ENCODE measurements at places on chromosomes 6 and 20.

GRCh38 chr20:19544684-19545083 is 213.4 kb upstream of the RIN2 start:
- DNase-seq = no peak

DNA sequence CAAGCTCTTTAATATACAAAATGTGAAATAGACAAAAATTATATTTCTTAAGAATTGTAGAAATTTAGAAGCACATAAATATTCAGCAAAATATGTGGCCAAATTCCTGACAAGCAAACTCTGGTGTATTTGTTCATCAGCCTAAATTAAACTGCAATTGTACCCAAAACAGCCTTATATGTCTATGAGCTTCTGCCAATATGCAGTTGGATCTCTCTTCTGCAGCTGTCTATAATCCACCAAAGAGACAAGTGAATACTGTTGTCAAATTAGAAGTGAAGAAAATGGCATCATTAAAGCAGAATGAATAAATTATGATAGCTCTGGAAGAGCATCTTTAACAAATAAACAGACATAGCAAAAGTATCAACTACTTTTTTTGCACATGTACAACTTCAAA is 755.7 kb downstream of the GRIK2 start:
- no peak for DNase-seq

- DNase-seq = no peak
Observed at GRCh38 chr6:96246563-96246962, 230.8 kb downstream of the FUT9 start.

DNA sequence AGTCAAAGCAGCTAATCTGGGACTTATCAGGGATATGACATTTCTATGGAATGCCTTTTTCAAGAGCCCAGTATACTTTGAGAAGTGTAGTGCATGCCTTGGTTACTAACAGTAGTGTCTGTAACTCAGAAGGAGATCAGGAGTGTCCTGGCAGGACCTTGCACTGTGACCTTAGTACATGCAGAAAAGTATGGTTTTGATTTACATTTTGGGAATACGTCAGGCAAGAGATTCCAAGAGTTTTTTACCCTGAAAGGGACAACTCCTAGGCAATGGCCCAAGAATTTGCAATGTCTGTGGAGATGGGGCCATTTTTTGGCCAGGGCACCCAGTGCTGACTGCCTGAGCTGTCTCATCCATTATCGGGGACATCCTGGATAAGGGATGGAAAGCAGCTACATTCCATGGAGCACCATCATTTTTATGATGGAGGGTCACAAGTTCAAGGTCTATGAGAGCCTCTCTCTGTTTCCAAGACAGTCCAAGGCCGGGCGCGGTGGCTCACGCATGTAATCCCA is 80.2 kb downstream of the FAM50B start:
- no peak for DNase-seq

DNA sequence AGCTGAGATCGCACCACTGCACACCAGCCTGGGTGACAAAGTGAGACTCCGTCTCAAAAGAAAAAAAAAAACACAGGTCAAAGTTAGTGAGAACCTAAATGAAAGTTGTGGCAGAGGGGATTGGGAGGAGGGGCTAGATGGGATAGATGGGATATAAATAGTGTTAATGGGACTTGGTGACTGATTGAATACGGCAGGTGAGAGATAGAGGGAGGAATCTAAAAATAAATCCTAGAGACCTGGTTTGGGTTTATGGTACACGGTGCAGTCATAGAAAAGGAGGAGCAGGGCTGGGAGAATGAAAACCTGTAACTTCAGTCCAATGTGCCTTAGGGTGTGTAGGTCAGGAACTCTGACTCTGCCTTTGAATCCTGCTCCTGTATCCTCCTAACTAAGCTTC is 25.0 kb upstream of the DEK start:
- DNase-seq = no peak

- no peak for DNase-seq
Observed at GRCh38 chr20:43893930-43894329, 20.7 kb upstream of the TOX2 start.

DNA sequence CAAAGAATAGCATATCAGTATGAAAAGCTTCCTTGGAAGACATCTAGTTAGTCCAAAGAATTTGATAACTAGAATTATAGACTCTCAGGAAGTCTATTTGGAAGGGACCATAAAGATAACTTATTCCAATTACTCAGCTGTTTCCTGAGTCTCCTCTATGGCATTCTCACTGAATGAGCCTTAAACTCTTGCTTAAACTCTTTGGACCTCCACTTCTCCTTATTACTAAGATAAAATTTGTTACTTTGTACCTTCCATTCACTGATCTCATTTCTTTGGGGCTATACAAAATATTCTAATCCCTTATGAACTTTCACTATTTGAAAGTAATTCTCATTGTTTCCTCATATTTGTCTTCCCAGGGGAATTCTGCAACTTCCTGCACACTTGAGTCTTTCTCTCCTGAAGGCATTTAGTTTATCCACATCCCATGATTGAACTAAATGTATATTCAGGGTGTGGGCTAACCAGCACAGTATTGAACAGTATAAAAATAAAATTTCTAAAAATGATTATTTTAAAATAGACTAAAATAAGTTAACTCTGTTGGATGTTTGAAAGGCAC is 67.1 kb upstream of the NOTCH4 start:
- DNase-seq = peak; percentile 28

- no peak for DNase-seq
Observed at GRCh38 chr20:17438436-17439039, 92.6 kb downstream of the BFSP1 start.

DNA sequence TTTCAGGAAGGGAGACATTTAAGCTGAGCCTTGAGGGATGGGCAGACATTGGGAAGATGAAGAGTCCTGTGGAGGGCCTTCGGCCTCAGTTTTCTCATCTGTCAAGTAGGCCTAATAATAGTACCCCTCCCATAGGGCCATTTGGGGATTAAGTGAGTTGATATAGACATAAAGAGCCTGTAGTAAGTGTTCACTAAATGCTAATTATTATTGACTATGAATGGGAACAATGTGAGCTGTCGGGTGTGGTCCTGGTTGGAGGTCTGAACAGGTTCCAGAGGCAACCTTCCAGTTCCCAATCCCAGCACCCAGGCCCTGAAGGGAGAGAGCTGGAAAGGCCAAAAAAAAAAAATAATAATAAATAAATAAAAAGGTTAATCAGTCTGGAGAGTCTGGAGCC is 14.5 kb upstream of the ITPR3 start:
- no peak for DNase-seq

DNA sequence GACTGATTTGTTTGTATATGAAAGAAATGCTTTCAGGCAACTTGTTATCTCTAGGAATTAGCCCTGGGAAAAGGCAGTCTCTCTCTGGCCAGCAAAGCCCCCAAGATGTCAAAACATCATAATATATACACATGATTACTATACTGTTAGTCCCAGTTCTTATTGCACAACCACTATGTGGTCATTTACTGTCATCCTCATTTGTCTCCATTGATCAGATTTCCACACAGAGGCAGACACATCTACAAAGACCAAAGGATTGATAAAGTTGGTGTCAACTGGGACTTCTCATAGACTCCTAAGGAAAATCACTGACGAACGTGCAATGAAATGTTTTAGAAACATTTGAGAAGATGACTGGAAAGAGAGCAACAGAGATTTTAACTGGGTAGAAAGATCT is 71.9 kb upstream of the POPDC3 start:
- no peak for DNase-seq

DNA sequence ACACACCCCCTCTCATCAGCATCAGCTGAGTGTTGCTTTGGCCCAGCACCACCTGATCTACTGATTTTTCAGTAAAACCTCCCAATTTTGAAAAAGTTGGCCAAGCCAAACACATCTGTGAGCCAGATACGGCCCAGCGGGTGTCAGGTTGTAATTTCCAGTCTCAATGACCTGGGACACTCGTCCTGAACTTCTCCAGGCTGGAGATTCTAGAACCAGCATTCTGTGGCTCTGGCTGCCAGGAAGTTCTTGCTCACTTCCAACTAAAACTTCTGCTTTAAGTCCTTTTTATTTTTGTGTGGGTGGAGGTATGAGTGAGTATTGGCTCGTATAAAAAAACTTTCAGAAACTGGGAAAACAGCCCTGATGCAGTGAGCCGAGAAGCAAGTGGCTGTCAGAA is 5.1 kb downstream of the KIAA1755 start:
- DNase-seq = no peak

DNA sequence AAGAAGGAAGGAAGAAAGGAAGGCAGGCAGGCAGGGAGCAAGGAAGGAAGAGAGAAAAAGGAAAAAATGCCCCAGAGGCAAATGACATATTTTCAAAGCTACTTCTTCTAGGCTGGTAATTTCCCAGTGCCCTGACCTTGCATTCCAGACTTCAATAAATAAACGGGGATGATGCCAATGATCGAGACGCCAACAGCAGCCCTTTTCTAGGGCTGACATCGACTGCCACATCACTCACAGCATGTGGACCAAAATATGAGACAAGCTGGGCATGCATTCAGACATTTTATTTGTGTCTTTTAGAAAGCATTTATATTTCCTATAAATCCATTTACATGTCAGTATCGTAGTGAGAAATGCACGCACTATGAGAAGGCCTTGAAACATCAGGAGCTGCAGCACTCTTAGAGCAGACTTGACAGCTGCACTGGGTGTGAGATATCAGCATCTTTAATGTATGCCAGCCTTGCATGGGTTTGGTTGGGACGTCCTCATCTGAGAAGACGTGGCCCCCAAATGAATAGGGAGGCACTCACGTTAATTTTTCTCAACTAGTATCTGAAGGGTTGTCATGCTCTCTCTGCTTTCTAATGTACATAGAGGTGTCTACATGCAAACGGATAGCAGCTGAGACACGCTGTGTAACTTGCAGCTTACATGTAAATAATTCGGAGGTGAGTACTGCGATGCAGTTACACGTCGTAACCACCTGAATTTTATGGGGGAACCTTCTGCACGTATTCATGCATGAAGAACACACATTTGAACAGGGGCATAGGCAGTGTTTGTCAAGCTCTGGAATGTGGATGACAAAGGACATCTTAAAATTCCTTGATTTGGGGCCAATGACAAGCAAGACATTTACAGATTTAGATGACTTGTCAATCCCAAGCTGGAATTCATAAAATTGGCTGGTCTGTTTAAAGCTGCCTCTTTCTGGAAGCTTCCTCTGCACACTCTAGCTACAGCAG is 149.1 kb upstream of the AGPAT4 start:
- DNase-seq = no peak

DNA sequence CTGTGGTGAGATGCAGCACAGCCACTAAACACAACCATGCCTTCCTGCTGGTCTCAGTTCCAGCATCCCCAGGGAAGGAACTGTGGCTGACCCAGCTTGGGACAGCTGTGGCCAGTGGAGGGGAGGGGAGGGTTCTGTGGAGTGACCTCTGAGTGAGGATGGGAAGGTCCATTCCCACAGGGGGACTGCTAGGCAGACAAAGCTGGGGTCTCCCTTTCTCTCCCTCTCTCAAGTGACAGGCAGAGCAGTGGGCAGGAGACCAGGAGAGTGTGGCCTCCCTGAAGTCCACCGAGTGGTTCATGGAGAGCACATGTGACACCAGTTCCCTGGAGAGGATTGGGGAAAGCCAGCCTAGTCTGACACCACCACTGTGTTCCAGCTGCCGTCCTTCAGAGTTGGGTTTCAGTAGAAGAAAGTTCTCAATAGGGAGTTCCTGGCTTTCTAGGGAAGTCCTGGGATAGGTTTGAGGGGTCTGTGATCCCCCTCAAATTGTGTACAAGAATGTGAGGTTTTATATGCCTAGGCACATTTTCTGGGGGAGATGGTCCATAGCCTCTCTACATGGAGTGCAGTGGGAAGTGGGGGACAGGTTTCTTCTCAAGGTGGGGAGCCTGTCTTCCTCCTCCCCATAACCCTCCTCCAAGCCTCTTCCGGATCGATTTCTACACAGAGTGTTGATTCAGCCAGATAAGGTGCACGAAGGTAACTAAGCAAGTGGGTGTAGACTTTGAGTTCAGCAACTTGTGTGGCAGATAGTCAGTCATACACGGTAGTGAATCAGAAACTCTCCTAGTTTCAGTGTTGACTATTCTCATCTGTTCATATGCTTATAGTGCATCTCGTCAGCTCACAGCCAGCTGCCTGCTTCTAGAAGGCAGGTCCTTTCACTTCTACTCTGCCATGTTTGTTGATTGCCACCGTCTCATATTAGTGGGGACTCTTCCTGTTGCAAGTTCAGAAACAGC is 18.9 kb downstream of the MANBAL start:
- DNase-seq = no peak

DNA sequence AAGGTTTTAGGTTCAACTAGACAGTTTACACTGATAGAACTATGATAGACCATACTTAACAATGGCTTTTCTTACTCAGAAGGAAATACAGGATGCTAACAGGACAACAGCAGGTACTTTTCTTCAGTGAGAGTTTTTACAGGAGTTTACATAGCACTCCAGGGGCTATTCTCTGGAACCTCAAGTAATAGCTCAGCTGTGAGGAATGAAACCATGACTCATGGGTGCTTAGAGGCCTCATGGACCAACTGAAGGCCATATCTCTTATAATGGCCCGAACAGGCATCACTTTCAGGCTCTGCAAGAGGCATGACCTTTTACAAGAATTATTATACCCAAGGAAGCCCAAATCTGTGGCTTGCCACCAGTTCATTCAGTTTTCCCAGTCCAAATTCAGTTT is 31.8 kb downstream of the TREML1 start:
- no peak for DNase-seq

GRCh38 chr6:111664565-111665030 is 58.9 kb upstream of the TRAF3IP2 start:
- DNase-seq = no peak

GRCh38 chr6:80528115-80528514 is 421.6 kb downstream of the BCKDHB start:
- no peak for DNase-seq

GRCh38 chr6:85451565-85452306 is 1.9 kb downstream of the NT5E start:
- no peak for DNase-seq

DNA sequence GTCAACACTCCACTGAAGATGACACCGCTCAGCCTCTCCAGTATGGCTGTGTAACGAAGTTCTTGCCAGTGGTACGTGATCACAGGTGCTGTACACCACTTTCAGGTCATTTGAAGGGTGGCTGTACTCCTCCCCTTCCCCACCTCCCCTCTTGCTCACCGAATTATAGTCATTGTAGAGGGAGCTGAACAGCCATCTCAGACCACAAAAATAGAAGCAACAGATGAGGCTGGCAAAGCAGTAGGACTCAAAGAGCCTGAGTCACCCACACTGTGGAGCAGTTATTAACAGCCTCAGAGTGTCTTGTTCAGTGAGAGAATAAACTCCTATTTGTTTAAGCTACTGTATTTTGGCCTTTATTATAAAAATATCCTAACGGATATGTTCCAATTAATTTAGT is 192.5 kb upstream of the MCHR2 start:
- DNase-seq = no peak

GRCh38 chr6:47669684-47670513 is 28.5 kb upstream of the ADGRF4 start:
- DNase-seq = peak; percentile 82

- DNase-seq = no peak
Observed at GRCh38 chr20:32614772-32615171, 29.6 kb upstream of the NOL4L start.

Measured in COLO829 (cell line).